ENCODE measurements at places on chromosomes 2 and 18. TPM values are rescaled to one million over a fixed set of nuclear protein-coding genes. Genes with fewer than 3 reads are reported as not detected.

GRCh38 chr2:235676536-235676799, 182.6 kb downstream of the AGAP1 start:
- H3K4me1 ChIP-seq, result peaks cover 33% of the 10 kb centered on the region
- H3K36me3 ChIP-seq, result no peaks in the 10 kb centered on the region
- no peak for DNase-seq
- no peak overlapping the region for H3K4me3 ChIP-seq
- H3K27me3 ChIP-seq, result no peaks in the 10 kb centered on the region

GRCh38 chr2:84782717-84783442, 98.0 kb downstream of the TRABD2A start:
- H3K36me3 ChIP-seq, result no peaks in the 10 kb centered on the region
- H3K4me3 ChIP-seq, result no peak overlapping the region
- H3K27ac ChIP-seq, result no peak overlapping the region
- no peak for DNase-seq

GRCh38 chr2:229969921-229970320, 47.6 kb downstream of the FBXO36 start:
- DNase-seq, result no peak
- no peaks in the 10 kb centered on the region for H3K36me3 ChIP-seq
- H3K4me3 ChIP-seq, result no peak overlapping the region

Gene DCDC2C
- total RNA-seq, result not detected

DNA sequence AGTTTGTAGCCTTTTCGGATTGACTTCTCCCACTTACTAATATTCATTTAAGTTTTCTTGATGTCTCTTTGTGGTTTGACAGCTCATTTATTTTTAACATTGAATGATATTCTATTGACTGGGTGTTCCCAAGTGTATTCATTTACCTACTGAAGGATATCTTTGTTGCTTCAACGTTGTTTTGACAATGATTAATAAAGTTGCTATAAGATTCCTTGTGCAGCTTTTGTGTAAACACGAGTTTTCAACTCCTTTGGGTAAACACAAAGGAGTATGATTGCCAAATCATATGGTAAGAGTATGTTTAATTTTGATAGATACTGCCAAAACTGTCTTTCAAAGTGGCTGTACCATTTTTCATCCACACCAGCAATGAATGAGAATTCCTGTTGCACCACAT, 1200.9 kb downstream of the DSC3 start:
- H3K36me3 ChIP-seq, result peaks cover 6% of the 10 kb centered on the region
- H3K4me1 ChIP-seq, result peaks cover 13% of the 10 kb centered on the region
- H3K27me3 ChIP-seq, result no peaks in the 10 kb centered on the region
- H3K27ac ChIP-seq, result no peak overlapping the region

DNA sequence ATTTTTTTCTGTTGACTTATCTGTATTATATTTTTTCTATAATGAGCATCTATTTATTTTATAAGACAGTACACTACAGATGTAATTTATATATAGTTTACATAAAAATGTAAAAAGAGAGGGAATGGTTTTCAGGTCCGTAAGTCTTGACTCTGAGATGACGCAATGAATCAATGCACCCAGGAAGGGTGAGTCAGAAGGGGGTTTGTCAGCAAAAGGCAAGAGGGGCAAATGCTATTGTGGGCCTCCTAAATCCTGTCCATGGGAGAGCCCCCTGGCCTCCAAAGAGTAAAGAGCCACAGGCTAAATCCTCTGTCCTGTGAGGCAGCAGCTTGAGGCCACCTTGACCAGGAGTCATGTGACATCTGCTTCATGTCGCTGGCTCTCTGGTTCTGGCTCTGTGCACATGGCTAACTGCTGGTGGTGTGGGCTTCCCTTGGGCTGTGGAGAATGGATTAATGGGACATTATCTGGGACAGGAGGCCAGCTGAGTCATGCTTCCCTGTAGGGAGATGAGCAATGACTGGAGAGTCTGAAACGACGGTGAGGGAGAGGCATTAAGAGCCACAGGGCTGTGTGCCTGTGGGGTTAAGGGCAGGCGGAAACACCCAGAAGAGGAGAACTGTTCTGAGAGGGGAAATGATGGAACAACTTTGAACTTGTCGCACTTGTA, 22.8 kb upstream of the ASB18 start:
- no peaks in the 10 kb centered on the region for H3K27me3 ChIP-seq
- H3K36me3 ChIP-seq, result 0 out of 2 replicates have a peak, but pooled peaks cover 3% of the 10 kb centered on the region
- no peak overlapping the region for H3K4me3 ChIP-seq
- no peaks in the 10 kb centered on the region for H3K4me1 ChIP-seq
- no peak for DNase-seq

DNA sequence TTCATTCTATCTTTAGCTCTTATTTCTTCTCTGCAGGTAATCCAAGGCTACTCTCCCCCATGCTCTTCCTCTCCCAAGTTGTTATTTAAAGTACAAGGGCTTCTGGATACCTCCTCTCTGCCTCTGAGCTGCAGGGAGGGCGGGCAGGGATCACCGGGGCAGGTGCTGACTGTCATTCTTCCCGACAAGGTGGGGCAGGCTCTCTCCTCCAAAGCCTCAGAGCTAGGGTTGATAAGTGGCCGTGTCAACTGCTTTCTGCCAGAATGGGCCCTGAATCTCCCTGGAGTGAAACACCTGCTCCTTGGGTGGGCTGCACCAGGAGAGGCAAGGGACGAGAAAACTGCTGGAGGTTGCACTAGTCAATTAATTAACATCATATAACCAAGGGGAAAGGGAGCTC, 250.3 kb downstream of the SLC4A3 start:
- no peak for DNase-seq
- no peaks in the 10 kb centered on the region for H3K4me1 ChIP-seq
- H3K27ac ChIP-seq, result no peak overlapping the region
- H3K27me3 ChIP-seq, result peaks cover 11% of the 10 kb centered on the region
- H3K36me3 ChIP-seq, result no peaks in the 10 kb centered on the region
